ENCODE measurements at places on chromosomes 5 and 9. TPM values are rescaled to one million over a fixed set of nuclear protein-coding genes. Genes with fewer than 3 reads are reported as not detected.

- no peak for DNase-seq
Observed at GRCh38 chr5:169213479-169213878, 87.5 kb downstream of the SLIT3 start.

DNA sequence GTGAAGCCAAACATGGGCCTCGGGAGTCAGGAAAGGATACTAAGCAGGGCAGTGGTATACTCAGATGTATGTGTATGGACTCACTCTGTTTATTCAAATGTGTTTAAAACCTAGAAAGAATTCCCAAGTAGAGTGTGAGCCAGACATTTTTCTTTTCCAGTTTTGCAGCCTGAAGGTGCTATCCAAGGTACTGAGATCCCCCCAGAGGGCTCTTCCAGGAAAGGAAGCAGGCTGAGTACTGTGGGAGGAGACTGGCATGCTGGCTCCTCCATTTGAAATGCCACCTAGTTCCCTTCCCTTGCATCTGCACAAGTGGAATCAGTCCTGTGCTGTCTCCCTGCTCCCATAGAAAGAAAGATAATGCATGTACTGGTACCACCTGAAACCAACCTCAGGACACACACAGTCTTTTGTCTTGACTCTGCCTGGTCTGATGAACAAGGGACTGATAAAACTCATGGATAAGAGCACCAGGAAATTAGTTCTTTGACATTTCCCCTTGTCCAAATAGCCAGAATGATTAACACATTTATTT is 85.9 kb downstream of the HRH2 start:
- DNase-seq = no peak

DNA sequence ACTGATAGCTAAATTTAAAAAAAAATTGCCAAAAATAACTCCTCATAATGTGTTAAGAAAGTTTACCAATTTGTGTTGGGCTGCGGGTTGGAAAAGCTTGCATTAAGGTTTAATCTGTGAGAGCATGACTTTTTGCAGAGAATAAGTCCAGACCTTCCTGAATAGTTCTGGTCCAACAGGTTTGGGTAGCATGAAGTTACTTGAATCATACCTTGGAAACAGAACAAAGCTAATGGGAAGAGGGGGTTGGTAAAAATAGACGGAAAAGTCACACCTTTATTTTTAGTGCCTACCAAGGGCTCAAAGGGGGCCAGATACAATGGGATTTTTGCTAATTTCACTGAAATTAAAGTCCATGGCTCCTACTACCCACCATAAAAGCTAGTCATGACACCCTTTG is 17.1 kb upstream of the MATR3 start:
- no peak for DNase-seq

- no peak for DNase-seq
Observed at GRCh38 chr9:108545436-108545835, 310.4 kb downstream of the ACTL7B start.

- DNase-seq = no peak
Observed at GRCh38 chr5:2213121-2213730, 330.5 kb upstream of the IRX4 start.

GRCh38 chr9:130266236-130267098 is 907 bp downstream of the HMCN2 start:
- no peak for DNase-seq

GRCh38 chr9:123065196-123065595 is 31.7 kb downstream of the GPR21 start:
- DNase-seq = no peak

DNA sequence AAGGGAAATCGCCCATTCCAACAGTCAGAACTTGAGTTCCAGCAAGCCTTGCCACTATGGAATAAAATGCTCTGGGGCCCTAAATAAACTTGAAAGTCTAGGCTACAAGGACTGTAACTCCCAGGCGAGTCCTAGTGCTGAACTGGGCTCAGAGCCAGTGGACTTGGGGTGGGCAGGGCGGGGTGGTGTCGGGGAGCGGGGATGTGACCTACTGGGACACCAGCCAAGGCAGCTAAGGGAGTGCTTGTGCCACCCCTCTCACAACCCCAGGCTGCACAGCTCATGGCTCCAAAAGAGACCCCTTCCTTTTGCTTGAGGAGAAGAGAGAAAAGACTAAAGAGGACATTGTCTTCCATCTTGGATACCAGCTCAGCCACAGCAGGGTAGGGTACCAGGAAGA is 61.5 kb downstream of the MEIKIN start:
- DNase-seq = no peak

- DNase-seq = no peak
Observed at GRCh38 chr5:14008819-14009311, 64.4 kb upstream of the DNAH5 start.

- DNase-seq = no peak
Observed at GRCh38 chr5:115028557-115028956, 141.2 kb downstream of the TRIM36 start.

DNA sequence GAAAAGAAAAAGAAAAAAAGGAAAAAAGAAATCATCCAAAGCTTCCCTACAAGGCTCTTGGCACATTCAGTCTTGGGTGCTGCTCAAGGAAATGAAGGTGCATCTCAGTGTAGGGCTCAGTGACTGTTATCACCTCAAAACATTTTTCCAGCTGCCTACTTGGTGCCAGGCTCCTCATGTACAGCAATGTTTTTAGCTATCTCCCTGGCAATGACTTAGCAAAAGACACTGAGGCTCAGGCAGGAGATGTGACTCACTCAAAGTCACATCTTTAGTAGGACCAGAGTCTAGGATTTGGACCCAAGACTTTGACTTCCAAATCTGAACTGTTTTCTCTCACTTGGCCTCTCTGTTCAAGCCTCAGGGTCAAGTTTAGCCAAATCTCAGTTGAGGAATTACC is 264.2 kb downstream of the CRB2 start:
- no peak for DNase-seq

DNA sequence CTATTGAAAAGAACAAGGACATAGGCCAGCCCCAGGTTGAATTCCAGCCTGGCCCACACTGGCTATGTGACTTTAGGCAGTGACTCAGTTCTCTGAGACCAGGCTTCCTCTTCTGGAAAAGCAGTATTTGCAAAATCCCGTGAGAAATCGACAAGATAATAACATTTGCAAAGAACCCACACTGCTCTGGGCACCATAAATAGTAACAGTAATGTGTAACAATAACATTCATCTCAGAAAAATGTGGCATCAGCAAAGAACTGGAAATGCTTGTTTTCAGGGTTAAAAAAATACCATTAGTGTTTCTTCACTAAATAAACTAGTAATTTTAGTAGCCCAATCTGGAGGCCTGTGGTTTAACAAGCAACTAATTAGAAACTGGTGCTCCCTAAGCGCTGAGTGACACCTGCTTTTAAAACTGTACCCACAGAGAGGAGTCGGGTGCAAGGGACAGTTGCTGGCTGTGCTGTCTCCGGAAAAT is 148.4 kb downstream of the TTLL11 start:
- no peak for DNase-seq

DNA sequence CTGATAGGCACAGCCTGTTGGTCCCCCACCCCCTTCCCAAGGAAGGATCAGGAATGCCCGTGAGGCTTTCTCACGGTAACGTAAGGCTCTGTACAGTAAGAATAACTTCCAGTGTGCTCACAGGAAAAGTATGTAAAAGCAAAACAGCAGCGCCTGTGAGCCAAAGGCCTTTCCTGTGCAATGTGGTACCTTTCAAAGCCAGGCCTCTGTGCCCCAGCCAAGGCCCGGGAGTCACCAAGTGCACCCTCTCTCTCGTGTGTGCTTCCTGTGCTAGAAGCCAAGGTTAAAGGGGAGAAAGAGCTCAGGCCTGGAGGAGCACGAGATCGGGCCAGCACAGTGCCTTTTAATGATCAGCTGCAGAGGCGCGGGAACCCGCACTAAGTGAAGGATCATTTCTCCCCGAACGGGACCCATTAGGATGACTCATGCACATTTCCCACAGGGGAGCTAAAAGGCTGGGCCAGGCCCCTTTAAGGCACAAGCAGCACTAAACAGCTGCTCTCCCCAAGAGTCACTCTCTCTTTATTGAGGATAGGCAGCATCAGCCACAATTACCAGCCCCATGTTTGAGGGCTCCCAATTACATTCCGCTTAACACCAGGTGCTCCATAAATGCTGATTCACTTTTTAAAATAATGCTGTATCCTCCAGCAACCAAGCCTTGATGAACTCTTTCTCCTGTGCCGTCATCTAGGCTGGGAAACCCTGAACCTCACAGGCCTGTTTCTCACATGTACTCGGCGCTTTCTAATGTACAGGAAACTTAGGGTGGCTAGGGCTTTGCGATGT is 42.8 kb downstream of the SHB start:
- no peak for DNase-seq

GRCh38 chr9:16505199-16505598 is 365.3 kb downstream of the BNC2 start:
- DNase-seq = no peak

FAM151B gene
- 1.2 TPM for total RNA-seq

C1QTNF2 gene
- 0.61 TPM for total RNA-seq

CDX1 gene
- 0.85 TPM for total RNA-seq

HRCT1 gene
- 0.14 TPM for total RNA-seq

CCNI2 gene
- total RNA-seq = 8.1 TPM

PCDHGB7 gene
- total RNA-seq = 0.85 TPM

All from thymus (tissue), 14 donors.